ENCODE measurements at places on chromosomes 7 and 10. TPM values are rescaled to one million over a fixed set of nuclear protein-coding genes. Genes with fewer than 3 reads are reported as not detected.

- DNase-seq: peak; percentile 48
- H3K27me3 ChIP-seq: no peaks in the 10 kb centered on the region
- no peak overlapping the region for H3K4me3 ChIP-seq
- H3K4me1 ChIP-seq: peaks cover 6% of the 10 kb centered on the region
- H3K36me3 ChIP-seq: peaks cover 3% of the 10 kb centered on the region
Measured at GRCh38 chr10:15106352-15107013, 9.3 kb downstream of the RPP38 start.

DNA sequence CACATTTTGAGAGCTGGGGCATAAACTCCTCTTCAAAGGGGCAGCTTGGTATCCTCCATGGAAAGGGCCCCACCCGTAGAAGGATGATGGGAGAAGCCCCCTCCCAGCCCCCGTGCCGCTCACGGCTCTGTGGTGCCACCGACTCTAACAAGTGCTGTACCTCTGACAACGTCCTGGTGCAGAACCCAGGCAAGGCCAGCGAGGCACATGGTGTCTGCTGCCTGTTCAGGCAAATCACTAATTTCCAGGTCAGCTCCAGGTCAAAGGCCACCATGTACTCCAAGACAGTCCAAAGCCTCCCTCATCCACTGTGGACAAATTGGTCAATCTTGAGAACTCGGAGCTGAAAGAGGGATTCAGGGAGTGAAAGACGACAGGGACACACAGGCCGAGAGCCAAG lies 11.4 kb upstream of the CNPY1 start:
- peaks cover 2% of the 10 kb centered on the region for H3K4me1 ChIP-seq
- no peak overlapping the region for H3K4me3 ChIP-seq
- no peak for DNase-seq
- peaks cover 46% of the 10 kb centered on the region for H3K27me3 ChIP-seq

GRCh38 chr7:94223375-94224084 lies 171.2 kb upstream of the COL1A2 start:
- H3K4me1 ChIP-seq: no peaks in the 10 kb centered on the region
- no peak overlapping the region for H3K27ac ChIP-seq
- no peak overlapping the region for H3K4me3 ChIP-seq
- no peaks in the 10 kb centered on the region for H3K27me3 ChIP-seq
- H3K36me3 ChIP-seq: no peaks in the 10 kb centered on the region
- no peak for DNase-seq

Gene TRIL
- total RNA-seq: not detected

DNA sequence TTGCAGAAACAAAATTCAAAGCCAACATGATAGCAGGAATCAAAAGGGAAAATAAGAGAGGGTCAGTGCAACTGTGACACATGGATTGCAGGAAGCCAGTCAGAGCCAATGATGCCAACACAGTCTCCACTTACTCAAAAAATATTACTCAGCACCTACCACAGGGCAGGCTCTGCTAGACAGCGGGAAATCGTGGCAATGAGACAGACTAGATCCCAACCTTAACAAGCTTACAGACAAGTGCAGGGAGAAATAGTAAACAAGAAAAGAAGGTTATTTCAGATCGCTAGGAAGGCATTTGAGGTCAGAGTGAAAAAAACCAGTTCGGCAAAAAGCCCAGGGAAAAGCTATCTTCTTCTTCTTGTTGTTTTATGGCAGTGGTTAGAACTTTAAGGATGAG lies 45.2 kb upstream of the NPFFR1 start:
- H3K36me3 ChIP-seq: no peaks in the 10 kb centered on the region
- peaks cover 19% of the 10 kb centered on the region for H3K4me1 ChIP-seq
- no peak overlapping the region for H3K4me3 ChIP-seq

GRCh38 chr10:89431977-89432376 lies 17.6 kb downstream of the IFIT5 start:
- DNase-seq: no peak
- peaks cover 2% of the 10 kb centered on the region for H3K36me3 ChIP-seq
- no peak overlapping the region for H3K4me3 ChIP-seq
- peaks cover 45% of the 10 kb centered on the region for H3K27me3 ChIP-seq
- no peaks in the 10 kb centered on the region for H3K4me1 ChIP-seq

- peaks cover 4% of the 10 kb centered on the region for H3K4me1 ChIP-seq
- H3K4me3 ChIP-seq: no peak overlapping the region
- H3K27me3 ChIP-seq: peaks cover 5% of the 10 kb centered on the region
- H3K36me3 ChIP-seq: no peaks in the 10 kb centered on the region
- H3K27ac ChIP-seq: no peak overlapping the region
- no peak for DNase-seq
Measured at GRCh38 chr7:12643001-12643643, 44.3 kb upstream of the ARL4A start.

DNA sequence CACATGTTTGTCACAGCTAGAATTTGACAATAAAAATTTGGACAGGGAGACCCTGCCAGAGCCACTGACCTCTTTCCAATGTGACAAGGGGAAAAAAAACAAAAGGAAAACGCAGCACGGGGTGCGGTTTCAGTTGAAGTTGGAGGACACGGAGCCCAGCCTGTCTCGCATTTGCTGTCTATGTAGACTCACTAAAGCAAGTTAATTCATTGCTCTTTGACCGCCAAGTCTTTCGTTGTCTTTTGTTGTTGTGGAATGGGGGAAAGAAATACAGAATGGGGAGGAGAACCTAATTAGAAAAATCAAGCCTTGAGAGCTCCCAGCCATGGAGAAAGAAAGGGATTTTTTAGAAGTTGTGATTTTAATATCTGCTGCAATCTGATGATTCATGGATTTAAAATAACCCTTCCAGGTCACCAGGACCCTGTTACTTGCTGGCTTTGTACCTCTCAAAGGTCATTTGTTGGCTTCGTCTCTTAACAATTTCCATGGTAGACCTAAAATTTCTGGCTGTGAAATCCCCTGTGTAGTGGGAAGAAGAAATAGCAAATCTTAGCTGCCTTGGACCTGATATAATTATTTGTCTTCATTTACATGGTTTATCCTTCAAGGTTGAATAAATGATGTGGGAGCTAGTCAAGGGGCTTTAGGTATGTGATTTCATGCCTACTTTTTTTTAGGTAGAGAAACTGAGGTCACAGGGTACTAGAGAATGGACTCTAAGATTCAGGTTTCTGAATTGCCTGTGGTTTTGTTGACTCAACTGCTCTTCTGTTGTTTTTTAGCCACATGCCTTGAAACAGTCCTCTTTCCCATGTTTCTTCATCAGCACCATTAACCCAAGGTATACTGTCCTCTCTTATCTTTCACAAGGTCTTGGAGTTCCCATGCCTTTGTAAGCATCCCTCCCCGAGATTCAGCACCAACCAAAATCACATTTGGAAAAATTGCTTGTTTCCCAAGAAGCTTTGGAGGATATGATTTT lies 78.7 kb downstream of the TCF7L2 start:
- peaks cover 7% of the 10 kb centered on the region for H3K4me1 ChIP-seq
- peaks cover 28% of the 10 kb centered on the region for H3K27me3 ChIP-seq
- H3K36me3 ChIP-seq: no peaks in the 10 kb centered on the region
- no peak for DNase-seq
- no peak overlapping the region for H3K4me3 ChIP-seq
